ENCODE measurements at places on chromosomes 3 and 15.

DNA sequence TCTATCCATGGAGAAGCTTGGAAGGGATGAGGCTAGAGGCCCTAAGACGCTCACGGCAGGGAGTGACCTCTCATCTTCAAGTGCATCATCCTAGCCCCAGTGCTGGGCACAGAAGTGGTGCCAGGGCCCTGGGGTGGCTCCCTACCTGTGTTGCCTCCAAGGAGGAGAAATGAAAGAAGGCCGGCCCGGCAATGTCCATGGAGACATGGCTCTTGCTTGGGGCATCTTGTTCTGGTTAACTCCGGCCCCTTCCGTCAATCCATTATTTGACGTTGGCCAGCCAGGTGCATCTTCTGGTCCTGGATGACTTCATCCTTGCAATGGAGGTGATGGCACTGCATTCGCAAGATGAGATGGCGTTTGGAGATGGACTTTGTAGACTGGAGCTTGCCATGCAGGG lies 83.2 kb upstream of the ALDH1L1 start:
- no peak for DNase-seq

DNA sequence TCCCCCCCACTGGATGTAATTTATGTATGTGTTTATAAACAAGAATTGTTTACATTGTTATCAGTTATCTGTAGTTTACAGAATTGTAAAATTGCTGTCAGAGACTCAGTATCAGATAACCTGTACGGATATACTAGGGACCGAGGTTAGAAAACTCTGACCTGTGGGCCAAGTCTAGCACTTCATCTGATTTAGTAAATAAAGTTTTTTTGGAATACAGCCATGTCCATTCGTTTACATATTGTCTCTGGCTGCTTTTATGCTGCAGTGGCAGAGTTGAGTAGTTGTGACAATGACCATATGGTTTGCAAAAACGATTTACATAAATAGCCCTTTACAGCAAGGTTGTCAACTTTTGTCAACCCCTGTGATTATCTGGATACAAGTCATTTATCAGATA lies 52.6 kb downstream of the LRRC28 start:
- DNase-seq, result no peak

- DNase-seq, result no peak
Observed at GRCh38 chr3:23567917-23568316, 237.8 kb upstream of the UBE2E1 start.

DNA sequence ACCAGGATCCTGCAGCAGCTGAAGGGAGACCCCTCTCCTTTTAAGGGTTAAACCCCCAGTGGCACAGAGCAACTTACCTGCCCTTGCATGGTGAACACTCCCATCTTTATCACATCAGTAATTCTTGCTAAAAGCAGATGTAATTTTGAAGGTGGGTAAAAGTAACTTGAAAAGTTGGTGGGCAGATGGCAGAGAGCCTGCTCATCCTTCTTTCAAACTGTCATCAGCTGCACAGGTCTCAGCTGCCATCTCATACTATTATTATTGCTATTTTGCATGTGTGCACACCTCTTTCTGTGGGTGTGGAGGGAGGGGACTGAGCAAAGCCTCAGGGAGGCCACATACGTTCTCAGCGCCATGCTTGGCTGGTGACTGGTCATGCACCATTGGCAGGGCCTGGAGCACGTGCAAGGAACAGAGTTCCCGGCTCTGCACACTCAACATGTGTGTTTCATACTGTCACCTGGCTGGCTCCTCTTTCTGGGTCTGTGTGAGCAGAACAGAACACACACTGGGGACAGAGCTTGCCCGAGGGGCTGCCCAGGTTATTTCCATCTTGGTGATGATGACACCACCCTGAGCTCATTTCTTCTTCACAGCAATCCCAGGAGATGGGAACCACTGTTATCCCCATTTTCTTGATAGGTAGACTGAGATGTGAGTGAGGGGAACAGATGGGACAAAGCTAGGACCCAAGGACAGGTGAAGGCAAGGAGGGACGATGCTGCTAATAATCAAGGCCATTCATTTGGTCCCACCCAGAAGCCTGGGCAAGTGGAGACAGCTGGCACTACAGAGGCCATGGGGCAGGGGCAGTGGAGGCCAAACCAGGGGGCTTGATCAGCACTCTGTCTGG lies 95.8 kb upstream of the KLF13 start:
- no peak for DNase-seq

DNA sequence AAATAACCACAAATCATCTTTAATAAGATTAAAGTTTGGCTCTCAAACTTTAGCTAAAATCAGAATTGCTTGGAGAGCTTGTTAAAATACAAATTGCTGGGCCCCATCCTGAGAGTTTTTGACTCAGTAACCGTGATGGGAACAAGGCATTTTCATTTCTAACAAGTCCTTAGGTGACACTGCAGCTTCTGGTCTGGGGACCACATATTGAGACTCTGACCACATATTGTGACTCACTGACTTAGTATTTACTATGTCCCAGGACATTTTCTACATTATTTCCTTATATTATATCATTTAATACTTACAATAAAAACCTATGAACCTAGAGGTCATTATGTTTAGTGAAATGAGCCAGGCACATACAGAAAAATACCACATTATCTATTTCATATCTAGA lies 164.5 kb downstream of the ZMAT3 start:
- no peak for DNase-seq

GRCh38 chr3:115814778-115815380 lies 191.6 kb downstream of the GAP43 start:
- peak; percentile 77 for DNase-seq

GRCh38 chr15:89664441-89665350 lies 9.4 kb upstream of the KIF7 start:
- no peak for DNase-seq
